ENCODE measurements at places on chromosomes 16 and 17.
A peak's percentile ranks its signal among the peaks of the same experiment; 100 is the strongest.

DNA sequence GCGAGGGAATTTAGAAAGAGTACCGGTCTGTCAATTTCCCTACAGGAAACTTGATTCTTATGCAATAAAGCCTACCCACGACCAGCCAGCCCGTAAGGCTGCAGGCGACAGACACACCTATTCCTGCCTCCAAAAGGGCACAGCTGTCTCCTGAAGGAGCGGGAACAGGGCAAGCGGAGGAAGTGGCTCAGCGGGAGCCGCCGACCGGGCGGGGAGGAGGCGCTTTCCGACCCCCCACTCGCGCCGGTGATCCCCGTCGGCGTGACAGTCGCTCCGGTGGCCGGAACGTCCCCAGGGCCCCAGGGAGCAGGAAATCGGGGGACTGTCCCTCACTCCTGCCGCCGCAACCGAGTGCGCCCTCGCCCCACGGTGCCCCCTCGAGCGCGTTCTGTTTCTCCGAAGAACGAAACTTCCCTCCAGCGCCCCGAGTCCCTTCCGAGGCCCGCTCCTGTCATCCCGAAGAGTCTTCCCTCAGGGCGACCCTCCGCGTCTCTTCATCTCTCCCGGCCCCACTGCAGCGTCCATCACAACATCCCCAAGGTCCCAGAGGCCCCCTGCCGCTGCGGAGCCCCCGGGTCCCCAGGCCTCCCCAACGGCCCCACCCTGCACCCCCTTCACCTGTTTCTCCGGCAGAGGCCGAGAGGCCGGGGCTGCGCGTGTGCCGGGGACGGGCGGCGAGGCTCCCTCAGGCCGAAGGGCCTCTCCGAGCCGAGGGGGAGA lies 421 bp downstream of the STAT3 start:
- DNase-seq: peak; percentile 56

GRCh38 chr17:4645642-4646041 lies 4.2 kb upstream of the ALOX15 start:
- DNase-seq: no peak

GRCh38 chr16:1960665-1961630 lies 1.6 kb downstream of the NDUFB10 start:
- no peak for DNase-seq

- DNase-seq: no peak
Measured at GRCh38 chr16:24478401-24478800, 61.0 kb upstream of the RBBP6 start.

GRCh38 chr17:39143552-39144093 lies 7.8 kb downstream of the PLXDC1 start:
- no peak for DNase-seq

GRCh38 chr17:12040478-12040877 lies 19.8 kb downstream of the MAP2K4 start:
- no peak for DNase-seq

DNA sequence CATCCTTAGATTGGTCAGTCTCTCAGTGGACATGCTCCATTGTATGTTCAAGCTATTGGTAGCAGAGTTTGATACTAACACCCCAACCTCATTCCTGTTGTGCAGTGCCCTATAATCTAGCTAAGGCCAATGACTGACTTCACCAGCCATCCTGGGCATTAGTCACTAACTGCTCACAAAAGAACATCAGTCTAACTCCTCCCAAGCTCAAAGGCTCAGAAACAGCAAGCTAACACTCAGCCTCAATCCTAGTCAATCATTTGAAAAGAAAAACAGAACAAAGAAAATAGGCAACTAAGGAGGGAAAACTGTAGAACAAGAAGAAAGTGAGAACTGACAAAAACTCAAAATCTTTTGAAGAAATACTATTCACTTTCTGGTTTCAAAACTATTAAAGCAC lies 199.1 kb upstream of the C17orf78 start:
- DNase-seq: no peak

DNA sequence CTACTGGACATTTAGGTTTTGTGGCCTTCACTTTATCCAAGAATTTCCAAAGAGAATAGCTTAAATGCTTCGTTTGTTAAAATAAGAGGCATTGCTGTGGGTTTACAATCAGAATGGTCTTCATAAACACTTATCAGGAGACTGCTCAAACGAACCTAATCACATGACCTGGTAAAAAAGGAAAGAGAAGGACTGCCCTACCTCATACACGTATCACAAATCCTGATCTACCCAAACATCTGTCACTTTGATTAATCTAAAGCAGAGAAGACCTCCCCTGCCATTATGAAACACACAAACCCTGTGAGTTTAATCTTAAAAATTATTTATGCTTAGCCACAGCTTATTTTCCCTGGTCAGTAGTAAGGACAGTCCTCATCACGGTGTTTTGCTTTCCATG lies 76.6 kb downstream of the PARN start:
- DNase-seq: no peak

DNA sequence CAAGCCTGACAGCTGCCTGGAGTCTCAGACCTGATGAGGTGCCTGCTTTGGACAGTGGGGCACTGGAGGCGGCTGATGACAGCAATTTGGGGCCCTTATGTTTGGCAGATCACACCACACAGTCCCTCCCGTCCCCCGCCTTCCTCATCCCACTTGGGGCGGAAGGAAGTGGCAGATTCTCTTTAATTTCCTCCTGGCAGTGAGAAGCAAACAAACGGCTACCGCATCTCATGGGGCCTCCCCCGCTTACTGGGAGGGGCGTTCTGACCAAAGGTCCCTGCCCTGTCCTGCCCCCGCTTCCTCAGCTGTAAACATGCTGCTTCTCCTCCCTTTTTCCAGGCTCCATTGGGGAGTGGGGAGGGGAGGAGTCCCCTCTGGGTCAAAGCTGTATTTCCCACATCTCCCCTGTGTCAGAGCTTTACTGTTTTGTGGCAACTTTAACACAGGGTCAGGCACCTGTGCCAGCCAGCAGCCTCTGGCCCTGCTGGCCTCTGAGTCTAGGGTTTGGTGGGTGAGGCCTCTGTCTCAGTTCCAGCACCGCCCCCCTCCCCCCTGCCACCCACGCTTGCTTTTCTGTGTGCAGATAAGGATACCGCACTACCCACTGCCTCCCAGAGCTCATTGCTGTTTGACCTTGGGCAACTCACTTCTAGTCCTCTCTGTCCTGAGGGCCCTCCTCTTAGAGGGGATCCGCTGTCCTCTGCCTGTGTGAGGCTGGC lies 5.4 kb upstream of the NFATC3 start:
- peak; percentile 62 for DNase-seq
